ENCODE measurements at places on chromosomes 11 and 22.
A peak's percentile ranks its signal among the peaks of the same experiment; 100 is the strongest.

DNA sequence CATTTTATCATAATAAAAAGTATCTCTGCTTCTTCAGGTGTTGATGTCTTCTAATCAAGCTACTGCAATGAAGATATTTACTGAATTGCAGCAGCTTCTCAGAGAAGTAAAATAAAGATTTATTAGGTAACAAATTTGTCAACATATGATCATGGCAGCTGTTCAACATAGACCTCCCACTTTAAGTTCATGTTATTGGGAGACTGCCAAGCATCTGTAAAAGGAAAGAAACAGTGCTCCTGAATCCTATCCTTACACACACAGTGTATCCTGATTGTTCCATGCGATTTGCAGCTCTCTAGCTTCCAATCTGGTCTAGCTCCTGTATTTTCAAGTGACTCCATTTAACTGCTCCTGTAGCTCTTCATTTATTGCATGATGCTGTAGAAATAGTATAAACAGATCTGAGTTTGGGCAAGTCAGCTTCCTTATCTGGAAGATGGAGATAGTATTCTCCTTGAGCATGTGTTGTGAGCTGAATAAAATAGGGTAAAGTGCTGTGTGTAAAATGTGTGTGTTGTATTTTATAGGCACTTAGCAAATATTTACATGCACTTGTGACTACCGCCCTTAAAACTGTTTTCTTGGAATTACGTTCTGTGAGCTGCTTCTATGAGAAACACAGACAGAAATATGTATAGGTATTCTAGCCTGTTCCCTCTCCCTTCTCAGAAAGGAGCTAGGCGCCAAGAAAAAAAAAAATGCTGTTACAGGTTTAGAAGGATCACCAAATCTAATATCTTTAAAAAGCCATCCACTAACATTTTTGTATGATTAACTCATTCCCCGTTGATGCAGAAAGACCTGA lies 290.6 kb downstream of the JRKL start:
- no peak for DNase-seq

DNA sequence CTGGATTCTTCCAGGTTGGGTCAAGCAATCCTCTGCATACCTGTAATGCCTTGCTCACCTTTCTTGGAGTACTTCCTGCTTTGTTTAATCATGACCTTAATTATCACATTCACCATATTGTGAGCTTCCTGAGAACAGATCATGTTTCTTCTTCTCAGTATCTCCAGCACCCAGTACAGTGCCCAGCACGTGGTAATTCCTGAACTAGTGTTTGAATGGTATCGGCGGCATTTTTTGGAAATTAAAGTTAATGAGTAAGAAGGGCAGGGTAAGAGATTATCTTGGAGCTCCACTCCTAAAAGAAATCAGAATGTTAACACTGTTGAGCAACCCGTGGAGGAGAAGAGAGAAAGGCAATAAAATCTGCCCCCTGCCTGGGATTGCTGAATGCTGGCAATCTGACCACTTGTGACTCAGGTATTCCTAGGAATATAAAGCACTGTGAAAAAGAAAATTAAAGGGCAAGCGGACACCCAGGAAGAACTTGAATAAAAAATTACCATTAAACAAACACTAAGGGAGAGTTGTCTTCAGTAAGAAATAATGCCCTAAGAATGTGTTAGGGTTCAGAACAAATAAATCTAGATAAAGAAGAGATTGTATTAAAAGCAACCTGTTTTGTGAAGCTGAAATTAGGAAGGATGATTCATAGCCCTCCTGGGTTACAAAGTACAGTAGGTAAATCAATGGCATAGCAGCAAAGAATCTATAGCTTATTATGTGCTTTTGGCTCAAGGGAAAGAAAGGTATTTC lies 92.9 kb downstream of the PDHX start:
- DNase-seq, result peak; percentile 70

DNA sequence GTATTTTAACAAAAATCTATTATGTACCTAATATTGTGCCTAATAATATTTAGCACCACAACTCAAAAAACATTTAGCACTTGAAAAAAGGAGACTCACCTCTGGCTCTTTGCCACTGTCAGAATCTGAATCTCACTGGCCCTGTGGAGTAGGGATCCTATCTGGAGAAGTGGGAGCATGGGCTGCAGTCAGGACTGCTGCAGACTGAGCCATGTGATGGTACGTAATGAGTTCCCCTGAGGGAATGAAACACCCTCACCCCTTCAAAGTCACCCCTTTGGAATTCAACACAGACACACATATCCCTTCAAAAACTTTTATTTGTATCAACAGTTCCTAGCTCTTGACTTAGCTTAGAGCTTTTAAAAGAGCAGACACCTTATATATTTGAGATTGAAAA lies 6.5 kb downstream of the PTPMT1 start:
- DNase-seq, result no peak

DNA sequence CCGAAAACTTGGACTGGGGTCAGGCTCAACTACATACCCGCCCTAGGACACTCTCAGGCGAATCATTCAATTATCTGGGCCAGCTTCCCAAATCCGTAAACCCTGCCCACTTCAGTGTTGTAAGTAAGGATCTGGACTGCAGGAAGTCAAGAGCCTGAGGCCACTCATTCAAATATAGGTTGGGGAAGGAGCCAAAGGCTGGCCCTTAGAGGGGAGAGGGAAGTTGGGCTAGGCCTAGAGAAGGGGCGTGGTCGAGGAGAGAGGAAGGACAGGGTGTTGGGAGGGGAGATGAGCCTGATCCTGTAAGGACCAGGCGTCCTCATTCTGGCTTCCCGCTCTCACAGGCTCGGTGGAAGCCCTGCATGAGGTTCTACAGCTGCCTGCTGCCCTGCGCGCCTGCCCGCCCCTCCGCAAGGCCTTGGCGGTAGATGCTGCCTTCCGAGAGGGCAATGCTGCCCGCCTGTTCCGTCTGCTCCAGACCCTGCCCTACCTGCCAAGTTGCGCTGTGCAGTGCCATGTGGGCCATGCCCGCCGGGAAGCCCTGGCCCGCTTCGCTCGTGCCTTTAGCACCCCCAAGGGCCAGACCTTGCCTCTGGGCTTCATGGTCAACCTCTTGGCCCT lies 3.0 kb downstream of the SAC3D1 start:
- DNase-seq, result peak; percentile 31

GRCh38 chr22:48742556-48743343 lies 1084.9 kb downstream of the BRD1 start:
- no peak for DNase-seq

- DNase-seq, result no peak
Measured at GRCh38 chr11:78150754-78151153, 11.3 kb upstream of the ALG8 start.

- no peak for DNase-seq
Measured at GRCh38 chr11:15882876-15883454, 473.4 kb downstream of the SOX6 start.

DNA sequence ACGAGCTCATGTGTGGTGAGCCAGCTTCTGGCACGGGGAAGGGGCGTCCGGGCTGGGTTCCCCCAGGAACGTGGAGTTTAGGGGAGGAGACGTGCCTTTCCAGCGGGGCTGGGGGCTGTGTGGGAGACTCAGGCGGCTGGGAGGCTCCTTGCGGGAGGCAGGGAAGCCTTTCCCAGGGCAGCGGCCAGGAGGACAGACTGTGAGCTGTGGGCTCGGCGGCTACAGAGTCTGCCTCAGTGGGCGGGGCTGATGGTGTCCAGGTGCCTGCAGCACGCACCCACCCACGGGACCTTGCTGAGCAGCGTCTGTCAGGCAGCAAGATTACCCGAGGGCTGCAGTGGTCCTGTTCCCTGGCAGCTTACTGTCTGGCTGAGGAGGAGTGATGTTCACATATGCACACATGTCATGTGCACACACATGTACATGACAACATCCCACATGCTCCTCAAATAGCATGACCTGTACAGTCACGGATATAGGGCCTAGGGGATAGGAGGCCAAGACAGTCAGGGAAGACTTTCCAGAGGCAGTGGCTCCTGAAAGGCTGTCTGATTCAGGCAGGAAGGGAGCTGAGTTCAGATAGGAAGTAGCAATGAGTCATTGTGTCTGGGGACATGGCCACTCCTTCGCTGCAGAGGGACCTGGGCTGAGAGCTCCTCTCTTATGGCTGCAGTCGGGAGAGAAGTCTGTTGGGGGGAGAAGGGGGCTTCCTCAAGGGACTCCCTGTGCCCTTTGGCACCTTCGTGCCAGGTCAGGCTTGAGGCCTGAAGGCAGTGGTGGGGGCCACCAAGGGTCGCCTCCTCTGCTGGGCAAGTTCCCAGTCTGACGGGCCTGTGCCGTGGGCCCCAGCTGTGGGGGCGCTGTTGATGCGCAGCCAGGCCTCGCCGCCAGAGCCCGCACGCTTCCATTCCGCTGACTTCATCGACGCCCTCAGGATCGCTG lies 23.3 kb upstream of the PPP6R3 start:
- DNase-seq, result peak; percentile 88

GRCh38 chr11:61973476-61974162 lies 6.2 kb upstream of the FTH1 start:
- no peak for DNase-seq

Data from fibroblast of pulmonary artery (primary cell).